ENCODE measurements at places on chromosomes 1 and 21.

- no peak for DNase-seq
Measured at GRCh38 chr1:232306269-232306961, 323.5 kb downstream of the SIPA1L2 start.

DNA sequence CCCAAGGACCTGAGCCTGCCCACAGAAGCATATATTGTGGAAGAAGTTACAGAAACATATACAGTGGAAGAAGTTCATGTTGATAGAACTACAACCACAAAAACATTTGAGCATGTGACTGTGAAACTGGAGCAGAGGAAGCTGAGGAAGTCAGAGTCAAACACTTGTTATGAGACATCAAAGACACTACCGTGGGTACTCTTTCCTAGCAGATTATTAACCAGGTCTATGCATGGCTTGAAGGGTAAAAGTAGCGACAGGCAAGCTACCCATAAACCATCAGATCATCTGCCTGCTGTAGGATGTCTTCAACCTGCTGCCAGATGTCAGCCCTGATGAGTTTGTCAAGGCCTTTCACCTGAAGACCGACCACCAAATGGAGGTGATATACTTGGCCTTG, 35.8 kb downstream of the IVNS1ABP start:
- DNase-seq, result no peak

DNA sequence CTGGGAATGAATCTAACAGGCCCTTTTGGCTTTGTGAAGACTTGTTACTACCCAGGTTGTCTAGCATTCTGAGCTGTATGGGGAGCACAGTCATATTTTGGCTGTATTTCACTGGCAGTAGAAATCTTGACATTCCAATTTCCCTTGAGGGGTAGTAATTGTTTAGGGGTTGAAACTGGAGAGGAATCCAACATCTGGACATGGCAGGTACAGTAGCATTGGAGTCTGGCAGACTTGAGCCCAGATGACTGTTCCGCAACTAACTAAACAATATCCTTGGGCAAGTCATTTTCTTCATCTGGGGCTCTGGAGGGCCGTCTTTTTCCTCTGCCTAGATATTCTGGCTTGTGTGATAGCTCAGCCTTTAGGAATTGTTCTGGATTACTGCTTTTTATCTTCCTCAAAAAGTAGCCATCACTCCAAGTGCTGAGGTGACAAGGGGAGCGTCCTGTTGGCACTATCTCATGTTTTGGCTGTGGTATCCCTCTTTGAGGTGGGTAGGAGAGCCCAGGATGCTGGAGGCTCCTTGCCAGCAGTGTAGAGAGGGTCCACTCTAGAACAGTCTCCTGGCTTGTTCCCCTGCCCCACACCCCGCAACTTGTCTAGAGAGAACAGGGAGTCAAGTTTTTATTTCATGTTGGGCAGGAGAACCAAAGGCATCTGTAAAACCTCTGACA, 22.7 kb upstream of the NBL1 start:
- DNase-seq, result no peak

- DNase-seq, result no peak
Measured at GRCh38 chr21:34603710-34604057, 11.2 kb downstream of the RCAN1 start.

DNA sequence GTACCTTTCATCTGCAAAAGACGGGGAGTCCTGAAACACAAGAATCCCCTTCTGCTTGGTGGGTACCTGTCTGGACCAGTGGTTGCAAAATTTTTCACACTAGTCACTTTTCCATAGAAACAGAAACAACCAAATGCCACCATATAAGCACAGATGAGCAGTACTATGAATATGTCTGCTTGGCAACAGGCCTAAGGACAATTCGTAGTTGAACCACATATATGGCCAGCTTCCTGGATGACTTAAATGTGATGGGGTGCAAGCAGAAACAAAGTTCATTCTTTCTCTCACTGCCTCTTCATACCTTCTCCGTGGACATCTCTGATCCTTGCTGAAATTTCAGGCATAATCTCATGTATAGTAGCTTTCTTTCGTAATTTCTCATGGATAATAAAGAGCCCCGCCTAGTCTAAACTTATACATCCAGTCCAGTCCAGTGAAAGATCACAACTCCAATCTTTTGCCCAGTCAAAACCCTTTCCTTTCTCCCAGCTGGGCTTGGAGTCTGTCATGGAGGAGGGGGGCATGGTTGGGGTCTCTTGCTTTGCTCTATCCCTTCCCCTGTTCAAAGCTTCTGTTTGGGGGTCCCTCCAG, 7.0 kb downstream of the FCAMR start:
- no peak for DNase-seq

GRCh38 chr21:45409466-45410150, 4.6 kb downstream of the COL18A1 start:
- no peak for DNase-seq

DNA sequence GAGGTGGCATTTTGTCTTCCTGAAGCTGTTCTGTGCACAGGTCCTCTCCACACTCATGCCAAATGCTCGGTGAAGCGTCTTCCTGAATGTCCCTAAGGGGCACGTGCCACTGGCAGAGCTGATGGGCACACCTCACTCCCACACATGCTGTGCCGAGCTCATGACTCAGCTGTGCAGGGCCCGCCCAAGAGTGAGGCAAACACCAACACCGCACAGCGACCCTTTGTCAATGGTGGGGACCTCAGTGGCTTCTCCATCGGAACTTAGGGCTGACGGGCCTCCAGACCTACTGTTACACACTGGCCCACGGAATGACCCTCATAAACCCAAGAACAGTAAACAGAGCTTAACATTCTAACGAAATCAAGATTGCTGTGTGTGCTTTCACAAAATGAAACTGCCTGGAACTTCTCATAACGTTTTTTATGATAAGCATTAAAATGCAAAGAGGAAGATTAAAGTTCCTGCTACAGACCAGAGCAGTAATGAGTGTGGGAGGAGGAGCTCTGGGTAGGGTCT, 89.3 kb downstream of the SIM2 start:
- no peak for DNase-seq
